SIG-M5 (cell line): ENCODE measurements at places on chromosomes 7 and 10.

DNA sequence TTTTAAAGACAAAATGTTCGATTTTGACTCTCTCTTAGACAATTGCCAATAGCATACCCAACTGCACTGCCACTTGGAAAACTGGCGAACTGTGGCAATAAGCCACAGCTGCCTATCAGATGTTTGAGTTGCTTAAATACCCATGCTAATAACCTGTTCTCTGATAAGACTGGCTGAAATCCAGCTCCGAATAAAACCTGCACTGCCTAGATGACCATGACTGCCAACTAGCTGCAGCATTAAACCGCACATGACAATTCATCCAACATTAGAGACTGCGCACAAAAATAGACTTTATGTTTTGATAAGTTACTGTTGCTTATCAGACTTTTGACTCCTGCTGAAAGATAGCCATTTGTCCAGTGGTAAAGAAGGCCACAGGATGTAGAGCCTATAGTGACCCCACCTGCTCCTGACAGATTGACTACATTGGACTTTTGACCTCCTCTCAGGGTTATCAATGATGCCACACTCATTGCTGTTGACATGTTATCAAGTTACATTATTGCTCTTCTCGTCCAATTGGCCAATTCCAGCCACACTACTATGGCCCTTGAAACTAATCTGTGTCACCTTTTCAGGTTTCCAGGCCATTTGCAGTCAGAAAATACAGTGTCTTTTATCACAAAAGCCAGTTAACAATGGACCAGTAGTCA lies 299.0 kb downstream of the HGF start:
- no peak for DNase-seq

- DNase-seq: no peak
These were observed 92.9 kb upstream of the SH2B2 start for GRCh38 chr7:102193806-102194205.

- DNase-seq: no peak
These were observed 101.6 kb downstream of the RNF133 start for GRCh38 chr7:122597277-122597676.

DNA sequence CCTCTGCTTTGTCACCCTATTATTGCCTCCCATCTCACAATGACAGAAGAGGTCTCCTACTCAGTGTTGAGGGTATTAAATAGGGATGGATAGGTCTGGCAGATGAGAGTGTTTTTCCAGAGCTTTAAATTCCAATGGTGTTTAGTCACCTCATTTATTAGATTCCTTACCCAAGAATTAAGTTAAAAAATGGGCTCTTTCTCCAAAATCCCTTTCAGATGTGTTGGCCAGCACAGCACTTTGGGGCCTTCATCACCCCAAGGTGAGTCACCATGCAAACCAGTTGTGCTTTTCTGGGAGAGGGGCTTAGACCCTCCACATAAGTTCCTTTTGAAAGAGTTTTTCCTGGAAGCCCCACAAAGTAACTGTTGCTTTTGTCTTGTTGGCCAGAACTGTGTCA lies 78.4 kb downstream of the CYP26A1 start:
- no peak for DNase-seq

DNA sequence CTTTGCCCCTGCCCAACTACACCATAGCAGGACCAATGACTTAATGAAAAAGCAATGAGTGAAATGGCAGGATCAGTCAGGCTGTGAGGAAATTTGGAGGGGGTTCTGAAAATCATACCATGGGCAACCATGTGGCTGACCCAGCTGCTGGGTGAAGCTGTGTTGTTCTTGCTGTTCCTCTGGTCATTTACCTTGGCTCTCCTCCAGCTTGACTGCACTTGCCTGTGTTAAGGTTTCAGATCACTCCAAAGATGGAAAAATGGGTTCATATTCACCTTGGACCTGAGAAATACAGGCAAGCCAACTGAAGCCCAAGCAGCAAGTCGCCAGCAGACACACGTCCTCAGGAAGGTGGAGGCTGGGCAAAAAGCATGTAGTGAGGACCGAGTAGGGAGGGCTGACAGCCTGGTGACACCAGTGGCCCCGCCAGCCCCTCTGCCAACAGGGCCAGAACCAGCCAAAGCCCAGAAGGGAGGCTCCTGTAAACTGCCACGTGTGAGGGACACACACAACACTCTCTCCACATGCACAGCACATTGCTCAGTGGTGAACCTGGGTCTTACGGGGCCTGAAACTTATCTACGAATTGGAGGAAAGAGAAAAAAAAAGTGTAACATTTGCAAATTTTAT lies 40.1 kb downstream of the PARP12 start:
- DNase-seq: no peak

DNA sequence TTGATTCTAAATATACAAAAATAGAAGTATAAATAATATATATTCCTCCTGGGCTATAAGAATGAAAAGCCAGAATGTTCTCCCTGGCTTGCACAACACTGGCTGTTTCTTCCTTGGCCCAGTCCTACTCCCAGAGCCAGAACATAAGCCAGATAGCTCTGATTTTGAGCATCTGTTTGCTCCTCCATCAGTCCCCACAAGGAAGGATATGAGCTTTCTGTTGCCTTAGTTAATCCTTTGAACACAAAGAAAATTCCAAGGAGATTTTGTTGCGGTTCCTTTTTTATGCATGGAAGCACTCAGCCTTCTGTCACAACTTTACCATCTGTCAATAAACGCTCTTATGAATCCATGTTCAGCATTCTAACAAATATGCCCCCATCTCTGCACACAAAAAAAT lies 361.8 kb downstream of the IPMK start:
- no peak for DNase-seq

GRCh38 chr7:128799451-128799850 lies 7.7 kb downstream of the CCDC136 start:
- DNase-seq: peak; percentile 14

DNA sequence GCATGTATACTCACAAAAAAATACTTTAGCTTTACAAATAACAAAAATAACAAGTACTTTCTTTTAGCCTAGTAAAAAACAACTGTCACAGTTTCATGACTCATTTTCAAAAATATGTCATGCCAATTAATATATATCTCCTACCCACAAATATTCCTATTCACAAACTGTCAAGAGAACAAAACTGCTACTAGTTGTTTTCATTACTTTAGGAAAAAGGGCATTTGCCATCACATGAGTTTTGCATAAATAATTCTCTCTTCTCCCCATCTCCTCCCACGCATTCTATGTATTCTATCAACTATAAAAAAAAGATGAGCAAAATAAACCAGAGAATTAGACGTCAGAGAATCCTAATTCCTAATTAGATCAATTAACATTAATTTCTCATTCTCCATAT lies 87.6 kb downstream of the PIP4K2A start:
- DNase-seq: no peak

DNA sequence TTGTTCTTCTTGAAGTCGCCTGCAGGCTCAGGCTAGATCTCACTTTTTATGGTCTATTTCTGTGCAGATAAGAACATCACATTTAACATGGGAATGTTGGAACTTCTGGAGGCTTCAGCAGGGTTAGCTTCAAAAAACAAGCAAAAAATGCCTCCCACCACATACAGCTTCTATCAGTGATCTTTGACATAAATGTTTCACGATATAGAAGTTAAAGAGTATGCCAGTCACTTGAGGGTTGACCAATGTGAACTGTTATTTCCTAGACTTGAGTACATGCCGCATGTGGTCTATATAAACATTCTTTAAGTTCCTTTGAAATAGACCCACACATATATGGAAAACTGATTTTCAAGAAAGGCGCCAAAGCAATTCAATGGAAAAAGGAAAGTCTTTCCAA lies 219.2 kb upstream of the KLF14 start:
- no peak for DNase-seq

GRCh38 chr10:490891-491571 lies 198.4 kb downstream of the DIP2C start:
- no peak for DNase-seq

GRCh38 chr7:4638781-4639575 lies 43.1 kb upstream of the FOXK1 start:
- DNase-seq: no peak

DNA sequence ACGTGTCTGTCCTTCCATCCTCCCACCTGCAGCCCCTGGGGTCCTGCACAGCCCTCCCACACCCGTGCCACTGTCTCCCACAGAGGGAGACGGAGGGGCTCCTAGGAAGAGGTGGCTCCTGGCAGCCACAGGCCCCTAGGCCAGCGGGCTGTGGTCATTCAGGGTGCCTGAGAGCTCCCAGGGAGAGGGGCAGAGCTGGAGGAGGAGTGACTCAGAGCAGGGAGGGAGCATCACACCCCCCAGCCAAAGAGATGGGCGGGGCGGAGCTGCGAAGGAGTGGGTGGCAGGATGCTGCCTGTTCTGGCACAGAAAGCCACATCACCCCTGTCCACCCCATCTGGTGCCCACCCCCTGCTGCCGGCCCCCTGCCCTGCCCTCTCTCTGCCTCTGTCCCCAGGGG lies 50.5 kb downstream of the STK32C start:
- DNase-seq: no peak

DNA sequence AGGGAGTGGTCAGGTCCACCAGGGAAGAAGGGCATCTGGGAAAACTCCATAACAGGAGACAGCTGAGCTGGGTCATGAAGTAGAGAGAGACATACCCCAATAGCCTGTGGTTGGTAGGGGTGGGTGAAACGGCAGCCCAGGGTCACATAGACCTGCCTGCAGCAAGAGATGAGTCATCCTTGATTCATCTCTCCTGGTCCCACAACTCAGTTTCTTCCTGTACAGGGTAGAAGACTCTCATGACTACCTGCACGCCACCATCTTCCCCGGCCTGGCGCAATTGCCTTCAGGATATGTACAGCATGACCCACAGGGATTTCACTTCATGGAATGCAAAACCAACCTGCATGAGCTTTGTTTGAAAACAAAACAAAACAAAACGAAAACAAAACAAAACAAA lies 45.1 kb upstream of the ADAM12 start:
- no peak for DNase-seq

- DNase-seq: no peak
These were observed 641.8 kb upstream of the SEMA3D start for GRCh38 chr7:85828614-85829013.

DNA sequence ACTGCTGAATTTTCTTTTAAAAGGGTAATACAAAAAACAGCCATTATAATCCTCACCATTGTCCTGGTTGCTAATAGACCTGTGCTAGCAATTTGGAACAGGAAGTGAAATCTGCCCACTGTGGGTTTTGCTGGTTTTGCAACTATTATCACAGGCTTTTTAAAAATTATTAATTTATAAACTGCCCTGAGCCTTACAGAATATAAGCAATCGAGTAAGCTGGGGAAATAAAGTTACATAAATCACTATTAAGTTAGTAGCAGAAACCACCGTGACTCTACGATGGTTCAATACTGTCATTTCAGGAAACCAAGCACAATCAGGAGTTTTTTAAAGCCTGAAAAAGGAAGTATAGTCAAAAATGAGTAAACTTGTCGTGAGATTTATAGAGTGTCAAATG lies 62.3 kb downstream of the TMEM26 start:
- no peak for DNase-seq

DNA sequence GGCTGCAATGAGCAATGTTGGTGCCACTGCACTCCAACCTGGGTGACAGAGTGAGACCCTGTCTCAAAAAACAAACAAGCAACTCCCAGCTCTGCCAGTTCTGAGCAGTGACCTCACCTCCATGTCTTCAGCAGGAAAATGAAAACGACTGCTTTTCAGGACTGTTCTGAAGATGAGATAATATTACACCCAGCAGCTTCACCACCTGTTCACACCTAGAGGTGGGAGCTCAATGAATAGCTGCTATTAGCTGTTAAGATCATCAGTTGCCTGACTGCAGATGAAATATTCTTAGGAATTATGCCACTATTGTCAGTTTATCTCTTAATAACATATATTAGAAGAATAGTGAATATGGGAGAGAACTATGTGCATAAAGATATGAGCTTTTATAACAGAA lies 48.4 kb upstream of the CYTH3 start:
- no peak for DNase-seq

DNA sequence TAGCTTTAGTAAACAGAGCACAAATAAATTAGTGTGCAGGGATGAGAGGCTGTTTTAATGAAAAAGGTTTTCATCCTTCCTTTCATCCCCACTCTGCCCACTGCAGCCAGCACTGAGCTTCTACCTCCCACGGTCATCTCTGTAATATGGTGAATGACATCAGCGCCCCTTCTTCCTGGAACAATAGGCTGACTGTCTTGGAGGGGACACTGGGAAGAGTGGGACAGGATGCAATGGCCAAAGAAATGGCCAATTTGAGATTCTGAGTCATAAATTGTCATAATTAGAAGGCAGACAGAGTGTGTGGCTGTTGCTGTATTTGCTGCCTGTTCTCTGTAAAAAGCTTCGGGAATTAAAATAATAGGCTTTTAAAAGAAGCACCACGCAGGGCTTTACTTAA lies 126.7 kb upstream of the CALN1 start:
- DNase-seq: no peak

- DNase-seq: no peak
These were observed 79.0 kb upstream of the NFE2L3 start for GRCh38 chr7:26073041-26073440.

DNA sequence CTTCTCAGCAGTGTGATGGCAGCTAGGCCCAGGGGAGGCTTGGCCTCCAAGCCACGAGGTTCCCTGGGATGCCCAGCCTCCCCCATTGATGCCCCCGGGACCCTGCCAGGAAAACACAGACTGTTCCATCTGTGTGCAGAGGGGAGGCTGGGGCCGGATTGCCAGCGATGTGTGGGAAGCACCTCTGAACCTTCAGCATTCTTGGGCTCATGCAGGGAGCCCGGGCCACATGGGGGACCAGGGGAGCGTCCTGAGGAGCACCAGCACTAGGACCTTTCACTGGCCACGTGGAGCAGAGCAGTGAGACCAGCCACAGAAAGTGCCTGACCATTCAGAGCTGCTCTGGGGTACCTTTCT lies 2.6 kb downstream of the IMPDH1 start:
- no peak for DNase-seq
